ENCODE measurements at places on chromosomes 12 and 14.

DNA sequence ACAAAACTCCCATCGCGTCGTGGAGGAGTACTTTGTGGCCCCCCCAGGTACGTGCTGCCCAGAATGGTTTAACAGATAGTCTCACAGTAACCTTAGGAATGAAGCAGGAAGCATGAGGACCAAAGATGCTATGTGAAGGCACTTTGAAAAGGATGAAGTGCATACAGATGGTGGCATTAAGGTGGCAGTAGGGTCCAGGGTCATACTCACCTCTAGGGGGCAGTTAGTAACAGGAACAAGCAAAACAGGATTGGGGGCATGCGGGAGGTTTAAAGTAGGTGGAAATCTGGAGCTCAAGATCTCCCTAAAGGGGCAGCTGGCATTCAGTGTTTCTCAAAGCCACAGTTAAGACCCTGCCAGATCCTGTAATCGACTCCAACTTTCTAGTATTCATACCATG is 10.9 kb downstream of the GATC start:
- peak; percentile 28 for DNase-seq

GRCh38 chr12:74204236-74204635 is 333.4 kb upstream of the ATXN7L3B start:
- DNase-seq: no peak

- DNase-seq: peak; percentile 28
Observed at GRCh38 chr14:64698903-64699302, 5.3 kb upstream of the PLEKHG3 start.

- DNase-seq: no peak
Observed at GRCh38 chr12:111975161-111975931, 37.6 kb downstream of the TMEM116 start.

DNA sequence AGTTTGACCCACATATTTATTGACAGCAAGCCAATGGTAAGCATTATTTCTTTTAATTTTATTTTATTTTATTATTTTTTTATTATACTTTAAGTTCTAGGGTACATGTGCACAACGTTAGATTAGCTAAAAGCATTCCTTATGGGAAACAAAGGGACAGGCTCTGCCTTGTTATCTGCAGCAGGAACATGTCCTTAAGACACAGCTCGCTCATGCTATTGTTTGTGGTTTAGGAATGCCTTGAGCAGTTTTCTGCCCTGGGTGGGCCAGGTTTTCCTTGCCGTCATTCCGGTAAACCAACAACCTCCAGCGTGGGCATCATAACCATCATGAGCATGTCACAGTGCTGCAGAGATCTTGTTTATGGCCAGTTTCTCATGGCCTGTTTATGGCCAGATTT is 370.2 kb downstream of the TMEM117 start:
- DNase-seq: no peak

DNA sequence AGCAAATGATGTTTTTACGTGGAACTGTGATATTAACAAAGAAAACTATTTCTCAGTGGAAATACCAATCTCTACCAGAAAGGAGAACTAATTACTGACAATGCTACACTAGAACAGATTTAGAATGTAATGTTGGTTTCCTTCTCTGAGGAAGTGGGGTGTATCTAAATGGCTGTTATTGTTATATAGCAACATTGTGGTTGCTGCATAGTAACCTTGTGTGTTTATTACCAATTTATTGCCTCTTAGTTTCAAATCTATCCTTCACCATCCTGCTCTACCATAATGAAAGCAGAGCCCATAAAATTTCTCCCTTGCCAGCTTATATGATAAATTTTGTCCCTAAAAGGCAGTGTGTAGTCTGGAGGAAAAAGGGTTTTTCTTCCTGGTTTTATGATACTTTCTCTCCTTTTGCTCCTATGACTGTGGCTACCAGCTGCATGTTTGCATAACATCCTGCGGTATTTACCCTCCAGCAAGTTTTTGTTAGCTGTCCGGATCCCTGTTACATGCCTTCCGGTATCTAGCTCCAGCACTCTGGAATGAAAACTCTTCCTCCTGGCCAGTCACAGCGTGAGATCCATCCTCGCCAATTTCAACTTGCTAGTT is 5.7 kb upstream of the KLRK1 start:
- DNase-seq: peak; percentile 9

GRCh38 chr12:104329707-104330532 is 26.4 kb downstream of the EID3 start:
- no peak for DNase-seq

DNA sequence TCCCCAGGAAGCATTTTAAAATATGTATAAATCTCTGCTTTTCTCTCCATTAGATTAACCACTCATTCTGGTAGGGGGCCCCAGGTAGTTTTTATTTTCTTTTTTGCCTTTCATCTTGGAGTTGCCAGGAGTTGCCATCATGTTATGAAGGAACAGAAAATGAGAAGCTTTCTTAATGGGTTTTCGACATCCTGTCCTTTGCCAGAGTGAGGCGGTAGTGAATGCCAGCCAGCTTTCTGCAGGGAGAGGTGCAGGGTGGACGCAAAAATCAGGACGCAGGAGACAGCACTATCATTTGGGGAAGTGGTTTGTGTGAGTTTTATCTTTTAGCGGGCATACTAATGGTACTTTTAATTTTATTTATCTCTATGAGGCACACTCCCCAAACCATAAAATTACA is 1.7 kb downstream of the RASSF8 start:
- DNase-seq: no peak

All from NCI-H69 (cell line).